ENCODE measurements at places on chromosomes 6 and 20.

DNA sequence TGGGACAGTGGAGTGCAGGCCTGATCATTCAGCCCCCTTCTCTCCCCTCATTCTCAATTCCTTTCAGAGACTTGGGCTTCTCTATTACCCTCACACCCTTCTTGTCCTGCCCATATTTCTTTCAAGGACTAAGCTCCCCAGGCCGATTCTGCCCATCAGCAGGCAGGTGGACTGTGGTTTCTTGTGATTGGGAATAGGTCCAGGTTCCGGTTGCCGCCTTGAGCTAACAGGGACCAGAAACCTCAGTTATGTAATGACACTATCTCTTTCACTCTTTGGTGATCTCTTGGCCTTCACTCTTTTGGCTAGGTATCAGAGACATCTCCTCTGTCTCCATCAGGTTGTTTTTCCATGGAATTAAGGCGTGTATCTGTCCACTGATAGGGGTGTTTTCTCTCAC lies 6.5 kb downstream of the MUCL3 start:
- no peak for DNase-seq

GRCh38 chr6:32790306-32790705 lies 26.5 kb downstream of the HLA-DOB start:
- DNase-seq, result no peak

- no peak for DNase-seq
Measured at GRCh38 chr6:11065436-11066202, 21.5 kb upstream of the ELOVL2 start.

GRCh38 chr6:8069151-8069550 lies 5.0 kb upstream of the BLOC1S5 start:
- no peak for DNase-seq

GRCh38 chr6:134315189-134315588 lies 2.7 kb downstream of the SGK1 start:
- DNase-seq, result no peak

GRCh38 chr6:6925391-6926164 lies 182.2 kb upstream of the RREB1 start:
- DNase-seq, result no peak

- DNase-seq, result no peak
Measured at GRCh38 chr6:6730831-6731230, 142.3 kb downstream of the LY86 start.

- DNase-seq, result no peak
Measured at GRCh38 chr6:38871741-38872568, 156.8 kb downstream of the DNAH8 start.
